Testis (tissue), 5 donors: ENCODE measurements at places on chromosomes 2 and 18. TPM values are rescaled to one million over a fixed set of nuclear protein-coding genes. Genes with fewer than 3 reads are reported as not detected.

DNA sequence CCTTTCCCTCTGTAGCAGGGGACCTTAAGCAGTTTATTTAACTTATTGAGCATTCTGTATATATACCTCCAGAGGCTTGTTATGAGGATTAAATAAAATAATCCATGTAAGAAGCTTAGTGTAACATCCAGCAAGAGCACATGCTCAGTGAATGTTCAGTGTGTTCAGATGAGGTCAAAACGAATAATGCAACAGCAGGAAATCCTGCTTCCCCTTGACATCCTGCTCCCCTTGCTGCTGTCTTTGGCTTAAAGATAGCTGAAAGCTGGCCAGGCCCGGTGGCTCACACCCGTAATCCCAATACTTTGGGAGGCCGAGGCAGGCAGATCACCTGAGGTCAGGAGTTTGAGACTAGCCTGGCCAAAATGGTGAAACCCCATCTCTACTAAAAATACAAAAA, 68.7 kb downstream of the COL4A4 start:
- DNase-seq = no peak

- DNase-seq = no peak
Observed at GRCh38 chr2:112305132-112305531, 29.7 kb downstream of the ZC3H6 start.

GRCh38 chr2:152166633-152167032, 8.9 kb downstream of the STAM2 start:
- no peak for DNase-seq

DNA sequence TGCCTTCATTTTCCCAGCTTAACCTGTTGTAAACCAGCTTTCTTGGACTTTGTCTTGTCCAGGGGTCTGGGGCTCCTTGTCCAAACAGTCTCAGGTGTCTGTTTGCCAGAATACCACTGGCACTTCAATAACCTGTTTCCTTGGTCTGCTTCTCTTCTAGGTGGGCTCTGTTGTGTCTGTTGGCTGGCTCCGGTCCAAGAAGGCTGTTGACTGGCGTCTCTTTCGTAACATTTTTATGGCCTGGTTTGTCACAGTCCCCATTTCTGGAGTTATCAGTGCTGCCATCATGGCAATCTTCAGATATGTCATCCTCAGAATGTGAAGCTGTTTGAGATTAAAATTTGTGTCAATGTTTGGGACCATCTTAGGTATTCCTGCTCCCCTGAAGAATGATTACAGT, 17.0 kb downstream of the SLC20A1 start:
- no peak for DNase-seq

- DNase-seq = no peak
Observed at GRCh38 chr2:204205538-204205937, 269.0 kb downstream of the ICOS start.

GRCh38 chr2:138689705-138690104, 90.5 kb downstream of the NXPH2 start:
- DNase-seq = no peak

DNA sequence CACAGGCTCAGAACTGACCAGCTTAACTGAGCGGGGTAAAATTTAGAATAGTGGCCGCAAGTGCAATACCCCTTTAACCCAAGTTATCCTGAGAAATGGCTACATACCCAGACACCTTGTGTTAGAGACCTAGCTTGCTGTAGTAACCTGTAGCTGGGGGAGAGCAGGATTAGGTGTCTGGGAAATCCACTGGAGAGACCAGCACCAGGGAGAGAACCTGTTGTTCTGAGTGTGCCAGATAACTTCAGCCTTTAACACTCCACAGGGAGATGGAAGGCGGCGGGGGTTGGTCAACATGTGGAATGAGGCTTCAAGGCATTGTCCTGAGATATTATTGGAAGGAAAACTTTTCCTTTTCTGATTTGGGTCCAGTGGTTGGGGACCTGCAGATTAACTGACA, 356.0 kb downstream of the PTPRM start:
- no peak for DNase-seq

DNA sequence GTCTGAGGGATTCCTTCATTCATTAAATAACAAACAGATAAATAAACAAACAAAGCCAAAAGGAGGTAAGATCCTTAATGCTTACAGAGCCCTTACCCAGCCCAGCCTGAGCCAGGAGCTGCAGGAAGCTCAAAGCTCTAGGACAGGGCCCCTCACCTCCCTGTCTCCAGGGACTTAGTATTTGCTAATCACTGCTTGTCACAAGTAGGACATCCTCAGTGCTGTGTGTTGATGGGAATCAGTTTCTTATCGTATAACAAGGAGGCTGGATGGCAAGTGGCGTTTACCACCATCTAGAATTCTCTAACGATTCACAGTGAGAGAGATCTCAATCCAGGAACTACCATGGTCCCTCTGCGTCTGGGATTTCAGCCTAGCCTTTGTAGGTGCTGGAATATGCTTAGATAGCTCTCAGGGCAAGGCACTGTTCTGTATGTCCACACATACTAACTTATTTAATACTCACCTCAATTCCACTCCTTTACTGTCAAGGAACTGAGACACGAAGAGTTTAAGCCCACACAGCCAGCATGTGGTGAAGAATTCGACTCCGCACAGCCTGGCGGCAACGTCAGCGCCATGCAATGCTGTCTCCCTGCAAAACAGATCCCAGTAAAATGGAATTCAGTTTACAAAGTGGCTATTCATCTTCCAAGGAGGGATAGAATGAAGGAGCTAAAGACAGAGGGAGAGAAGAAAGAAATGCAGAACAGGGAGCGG, 164.8 kb downstream of the MYCN start:
- no peak for DNase-seq

DNA sequence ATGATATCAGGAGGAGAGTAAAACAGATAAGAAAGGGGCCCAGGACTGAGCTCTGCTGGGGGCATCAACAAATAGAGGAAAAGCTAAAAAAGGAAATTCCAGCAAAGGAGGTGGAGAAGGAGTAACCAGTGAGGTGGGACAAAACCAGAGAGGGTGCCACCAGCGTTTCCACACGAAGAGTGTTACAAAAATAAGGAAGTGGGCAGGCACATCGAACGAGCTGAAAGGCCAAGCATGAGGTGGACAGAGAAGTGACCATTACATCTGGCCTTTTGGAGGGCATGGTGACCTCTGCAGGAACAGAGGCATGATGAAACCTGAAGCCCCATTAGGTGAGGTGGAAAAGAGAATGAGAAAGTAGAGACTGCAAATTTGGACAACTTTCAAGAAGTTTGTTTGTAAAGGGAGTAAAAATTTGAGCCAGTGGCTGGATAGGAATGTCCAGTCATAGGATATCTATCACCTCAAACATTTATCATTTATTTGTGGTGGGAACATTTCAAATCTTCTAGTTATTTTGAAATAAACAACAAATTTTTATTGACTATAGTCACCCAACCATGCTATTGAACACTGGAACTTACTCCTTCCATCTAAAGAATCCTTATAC, 18.4 kb upstream of the VIT start:
- DNase-seq = no peak

DNA sequence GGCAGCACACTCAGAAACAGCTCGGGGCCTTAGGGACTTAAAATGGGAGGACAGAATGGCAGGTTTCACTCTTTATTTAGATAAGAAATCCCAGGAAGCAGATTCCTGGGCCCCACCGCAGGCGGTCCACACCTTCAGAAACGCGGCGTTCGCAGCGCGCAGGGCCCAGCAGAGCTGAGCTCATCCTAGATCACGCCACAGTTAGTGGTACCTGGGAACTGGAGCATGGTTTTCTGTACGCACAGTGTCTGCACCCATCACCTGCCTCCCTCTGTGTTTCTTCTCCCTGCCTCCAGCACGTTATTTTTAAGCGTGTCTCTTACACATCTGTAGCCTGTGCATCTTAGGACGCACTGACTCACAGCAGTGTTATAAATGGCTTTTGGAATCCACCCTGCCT, 242.1 kb downstream of the ALPK2 start:
- no peak for DNase-seq

DNA sequence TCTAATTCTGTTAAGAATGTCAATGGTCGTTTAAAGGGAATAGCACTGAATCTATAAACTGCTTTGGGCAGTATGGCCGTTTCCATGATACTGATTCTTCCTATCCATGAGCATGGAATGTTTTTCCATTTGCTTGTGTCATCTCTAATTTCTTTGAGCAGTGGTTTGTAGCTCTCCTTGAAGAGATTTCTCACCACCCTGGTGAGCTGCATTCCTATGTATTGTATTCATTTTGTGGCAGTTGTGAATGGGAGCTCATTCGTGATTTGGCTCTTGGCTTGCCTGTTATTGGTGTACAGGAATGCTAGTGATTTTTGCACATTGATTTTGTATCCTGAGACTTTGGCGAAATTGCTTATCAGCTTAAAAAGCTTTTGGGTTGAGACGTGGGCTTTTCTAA, 38.3 kb upstream of the WDR75 start:
- no peak for DNase-seq

GRCh38 chr2:238105506-238106338, 5.6 kb downstream of the ESPNL start:
- DNase-seq = no peak

DNA sequence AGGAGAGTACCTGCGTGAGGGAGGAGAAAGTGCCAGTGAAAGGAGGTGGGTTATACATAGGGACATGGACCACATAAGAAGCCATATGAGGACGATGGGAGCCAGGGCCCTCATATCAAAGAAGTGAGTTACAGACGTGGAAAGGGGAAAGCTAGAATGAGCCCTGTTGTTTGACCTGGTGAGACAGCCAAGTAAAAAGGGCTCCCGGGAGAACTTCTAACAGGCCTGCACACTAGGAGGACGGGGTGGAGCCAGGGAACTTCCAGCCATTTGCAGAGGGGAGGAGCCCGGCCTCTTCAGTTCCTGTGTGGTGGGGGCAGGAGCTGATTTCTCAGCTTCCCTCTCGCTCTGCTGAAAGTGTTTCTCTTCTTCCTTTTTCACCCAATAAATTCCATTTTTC, 84.1 kb upstream of the SLC66A3 start:
- DNase-seq = no peak

- DNase-seq = no peak
Observed at GRCh38 chr18:75041586-75041985, 167.4 kb downstream of the PTGR3 start.

GRCh38 chr2:200662727-200663126, 76.9 kb downstream of the AOX1 start:
- no peak for DNase-seq

Gene SLC23A3
- total RNA-seq = 0.39 TPM

Gene ALK
- total RNA-seq = 2.1 TPM

Gene DLX2
- total RNA-seq = 1.1 TPM

Gene PPP1R1C
- total RNA-seq = 16.4 TPM

Gene DNER
- total RNA-seq = 4.8 TPM
